ENCODE measurements at places on chromosomes 7 and 10. TPM values are rescaled to one million over a fixed set of nuclear protein-coding genes. Genes with fewer than 3 reads are reported as not detected.

The SH2B2 gene
- 1.0 TPM for total RNA-seq

GRCh38 chr10:112769081-112769480 is 181.0 kb upstream of the TCF7L2 start:
- no peak for DNase-seq
- H3K4me3 ChIP-seq, result no peak overlapping the region
- H3K27me3 ChIP-seq, result no peaks in the 10 kb centered on the region

GRCh38 chr7:40802497-40802896 is 667.7 kb downstream of the SUGCT start:
- H3K4me3 ChIP-seq, result no peak overlapping the region
- no peaks in the 10 kb centered on the region for H3K36me3 ChIP-seq
- peaks cover 13% of the 10 kb centered on the region for H3K4me1 ChIP-seq
- H3K27ac ChIP-seq, result no peak overlapping the region
- no peaks in the 10 kb centered on the region for H3K27me3 ChIP-seq

The IL6 gene
- 0.69 TPM for total RNA-seq

- H3K27ac ChIP-seq, result no peak overlapping the region
- H3K27me3 ChIP-seq, result peaks cover 54% of the 10 kb centered on the region
- no peak overlapping the region for H3K4me3 ChIP-seq
- H3K36me3 ChIP-seq, result no peaks in the 10 kb centered on the region
- no peaks in the 10 kb centered on the region for H3K4me1 ChIP-seq
Observed at GRCh38 chr7:50339990-50340500, 35.5 kb downstream of the IKZF1 start.

GRCh38 chr10:14405076-14406065 is 74.6 kb upstream of the FRMD4A start:
- H3K36me3 ChIP-seq, result no peaks in the 10 kb centered on the region
- no peak overlapping the region for H3K27ac ChIP-seq
- peaks cover 7% of the 10 kb centered on the region for H3K4me1 ChIP-seq
- H3K27me3 ChIP-seq, result peaks cover 24% of the 10 kb centered on the region
- no peak for DNase-seq

DNA sequence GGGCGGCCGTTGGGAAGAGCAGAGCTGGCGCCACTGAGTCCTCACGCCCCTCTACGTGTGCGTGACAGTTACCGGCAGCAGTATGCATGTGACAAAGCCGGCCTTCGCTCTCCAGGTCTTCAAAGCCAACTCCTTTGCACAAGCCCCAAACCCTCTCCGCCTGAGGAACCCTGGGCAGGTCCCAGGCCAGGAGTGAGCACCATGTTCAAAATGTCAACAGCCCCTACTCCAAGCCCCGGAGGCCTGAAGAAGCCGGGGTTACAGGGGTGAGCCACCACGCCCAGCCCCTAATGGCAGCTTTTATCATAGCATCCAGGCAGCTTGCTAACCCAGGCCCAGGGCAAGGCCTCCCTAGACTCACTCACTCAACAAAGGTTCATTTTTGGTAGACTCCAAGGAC is 70.8 kb downstream of the OAT start:
- no peaks in the 10 kb centered on the region for H3K36me3 ChIP-seq
- no peak for DNase-seq
- H3K27me3 ChIP-seq, result peaks cover 4% of the 10 kb centered on the region
- H3K4me1 ChIP-seq, result no peaks in the 10 kb centered on the region
- H3K27ac ChIP-seq, result no peak overlapping the region

- peaks cover 61% of the 10 kb centered on the region for H3K4me1 ChIP-seq
- H3K4me3 ChIP-seq, result no peak overlapping the region
- peak overlapping the region; percentile 98 for H3K27ac ChIP-seq
- no peak for DNase-seq
Observed at GRCh38 chr7:159092701-159093121, 52.0 kb downstream of the VIPR2 start.
